ENCODE measurements at places on chromosomes 7 and 10.

DNA sequence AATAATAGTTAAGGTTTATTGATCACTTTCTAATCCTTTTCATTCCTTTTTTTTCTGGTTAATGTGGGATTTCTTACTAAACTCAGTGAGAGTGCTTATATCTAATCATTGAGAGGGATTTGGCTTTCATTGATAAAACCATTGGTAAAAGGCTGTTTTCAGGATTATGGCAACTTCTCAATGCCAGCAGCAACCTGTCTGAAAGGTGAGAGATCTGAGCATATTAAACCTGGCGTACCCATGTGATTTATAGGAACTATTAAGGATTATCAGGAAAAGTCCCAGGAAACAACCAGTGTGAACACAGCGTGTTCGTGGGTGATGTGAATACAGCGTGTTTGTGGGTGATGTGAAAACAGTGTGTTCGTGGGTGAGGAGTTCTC is 65.9 kb downstream of the PDIA4 start:
- DNase-seq = no peak

GRCh38 chr7:56097700-56098099 is 4.9 kb upstream of the PHKG1 start:
- DNase-seq = no peak

DNA sequence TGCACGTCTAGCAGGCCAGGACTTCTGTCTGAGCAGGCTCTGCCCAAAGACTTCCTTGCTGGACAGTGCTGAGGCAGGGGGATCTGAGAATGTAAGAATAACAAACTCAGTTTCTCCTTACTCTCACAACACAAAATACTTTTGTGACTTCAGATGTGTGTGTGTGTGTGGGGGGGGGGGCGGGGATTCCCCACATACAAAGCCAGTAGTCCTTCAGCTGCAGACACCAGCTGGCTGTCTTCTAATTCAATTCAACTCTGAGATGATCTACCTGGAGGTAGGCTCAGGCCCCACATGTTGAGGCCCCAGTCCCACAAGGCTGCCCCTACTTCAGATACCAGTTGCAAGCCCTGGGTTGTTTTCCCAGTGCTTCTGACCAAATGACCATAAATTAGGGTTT is 4.7 kb upstream of the CXCL12 start:
- DNase-seq = no peak

DNA sequence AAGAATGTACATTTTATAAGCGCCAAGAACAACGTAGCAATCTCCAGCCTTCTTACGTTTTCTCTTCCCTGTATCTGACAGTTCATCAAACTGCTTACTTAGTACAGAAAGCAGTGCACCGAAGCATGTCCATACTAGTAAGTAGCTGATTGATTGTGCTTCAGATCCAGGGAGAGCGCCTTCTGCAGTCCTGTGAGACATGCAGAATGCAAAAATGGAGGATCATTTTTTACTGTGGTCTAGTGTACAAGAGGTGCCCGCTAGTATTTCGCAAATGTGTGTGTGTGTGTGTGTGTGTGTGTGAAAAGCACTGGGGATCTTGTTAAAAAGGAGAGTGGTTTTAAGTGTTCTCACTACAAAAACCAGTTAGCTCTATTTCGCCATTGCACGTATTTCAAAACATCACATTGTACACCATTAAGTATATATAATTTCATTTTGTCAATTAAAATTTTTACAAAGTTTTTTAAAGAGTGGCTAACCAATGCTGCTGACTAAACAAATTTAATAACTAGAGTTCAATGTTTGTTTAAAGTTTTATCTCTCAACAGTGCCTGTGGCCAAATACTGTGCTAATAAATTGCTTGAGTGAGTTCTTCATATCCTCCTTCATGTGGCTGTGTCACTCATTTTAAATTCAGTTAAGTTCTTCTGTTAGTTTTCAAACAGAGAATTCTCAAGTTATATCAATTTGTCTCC is 99.6 kb downstream of the ZMYND11 start:
- DNase-seq = peak; percentile 24

DNA sequence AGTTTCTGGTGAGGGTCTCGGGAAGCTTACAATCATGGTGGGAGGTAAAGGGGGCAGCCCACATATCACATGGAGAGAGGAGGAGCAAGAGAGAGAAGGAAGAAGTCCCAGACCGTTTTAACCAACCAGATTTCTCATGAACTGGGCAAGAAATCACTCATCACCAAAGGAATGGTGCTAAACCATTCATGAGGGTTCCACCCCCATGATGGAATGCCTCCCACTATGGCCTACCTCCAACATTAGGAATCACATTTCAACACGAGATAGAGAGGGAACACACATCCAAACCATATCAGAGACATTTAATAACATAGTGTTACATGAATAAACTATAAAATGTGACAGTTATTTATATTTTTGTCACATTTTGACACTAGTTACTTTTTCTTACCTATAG is 214.8 kb upstream of the MAGI2 start:
- no peak for DNase-seq

- DNase-seq = peak; percentile 46
Measured at GRCh38 chr10:28681291-28681763, 4.0 kb downstream of the BAMBI start.

- DNase-seq = no peak
Measured at GRCh38 chr10:86003201-86003621, 363.4 kb downstream of the GRID1 start.

- DNase-seq = no peak
Measured at GRCh38 chr10:117894339-117894738, 152.4 kb downstream of the RAB11FIP2 start.

DNA sequence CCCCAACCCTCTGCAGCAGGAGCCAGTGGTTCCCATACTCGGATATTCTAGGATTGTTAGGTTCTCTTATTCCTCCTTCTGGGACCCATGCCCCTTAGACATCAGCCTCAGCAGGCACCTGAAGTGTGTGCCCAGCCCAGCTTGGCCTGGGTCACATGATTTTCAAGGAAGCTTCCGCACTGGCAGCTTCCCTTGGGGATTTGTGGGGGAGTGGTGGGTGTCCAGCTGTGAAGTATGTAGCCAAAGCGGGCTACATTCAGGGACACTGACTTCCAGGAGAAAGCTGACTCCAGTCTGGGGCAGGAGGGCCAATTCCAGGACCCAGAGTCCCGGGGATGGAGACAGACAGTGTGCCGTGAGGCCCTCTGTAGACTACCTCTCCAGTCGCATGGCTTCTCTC is 1.3 kb downstream of the LDB1 start:
- peak; percentile 52 for DNase-seq

GRCh38 chr10:36266923-36267322 is 624.8 kb upstream of the FZD8 start:
- DNase-seq = no peak

- no peak for DNase-seq
Measured at GRCh38 chr10:81179805-81180452, 642.2 kb downstream of the SH2D4B start.

- DNase-seq = no peak
Measured at GRCh38 chr7:26560526-26561256, 269.0 kb downstream of the SNX10 start.

GRCh38 chr7:50387351-50387750 is 62.8 kb downstream of the FIGNL1 start:
- no peak for DNase-seq

GRCh38 chr10:69644658-69645295 is 14.7 kb downstream of the FAM241B start:
- DNase-seq = peak; percentile 95

- no peak for DNase-seq
Measured at GRCh38 chr7:140876519-140877248, 48.0 kb downstream of the BRAF start.

DNA sequence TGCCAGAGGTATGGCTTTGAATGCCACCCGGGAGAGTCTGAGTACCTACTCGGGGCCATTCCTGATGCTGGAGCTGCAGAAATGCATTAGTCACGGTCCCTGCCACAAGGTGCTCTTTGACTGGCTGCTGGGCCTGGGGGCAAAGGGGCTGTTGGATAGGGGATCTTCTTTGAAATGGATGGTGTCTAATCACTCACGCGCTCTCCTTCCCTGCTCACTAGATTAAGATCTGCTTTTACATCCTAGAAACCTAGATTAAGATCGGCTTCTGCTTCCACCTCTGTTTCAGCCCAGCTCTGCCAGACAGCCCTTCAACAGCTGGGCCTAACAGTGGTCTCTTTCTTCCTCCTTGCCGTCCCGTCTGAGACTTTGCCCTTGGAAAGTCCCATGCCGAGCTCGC is 57.2 kb downstream of the PAX2 start:
- DNase-seq = no peak

GRCh38 chr7:140915935-140916555 is 8.7 kb downstream of the BRAF start:
- DNase-seq = no peak

- DNase-seq = no peak
Measured at GRCh38 chr7:93115796-93116195, 2.0 kb downstream of the SAMD9 start.

DNA sequence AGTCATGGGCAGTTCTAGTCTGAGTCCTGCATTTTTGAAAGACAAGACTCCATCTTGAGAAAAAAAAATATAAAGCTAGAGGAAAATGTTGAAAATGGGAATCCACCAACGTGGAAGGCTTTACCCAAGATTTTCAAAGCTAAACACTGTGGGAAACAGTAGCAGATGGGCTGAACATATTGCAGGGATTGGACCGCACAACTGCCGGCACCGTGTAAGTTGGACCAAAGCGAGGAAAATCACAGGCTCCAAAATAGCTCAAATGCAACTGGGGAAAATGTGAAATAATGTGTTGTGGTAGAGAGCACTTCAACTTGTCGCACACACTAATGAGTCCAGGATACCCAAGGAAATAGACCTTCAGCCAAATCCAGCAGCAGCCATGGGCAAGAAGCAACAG is 26.4 kb upstream of the ADRB1 start:
- no peak for DNase-seq

DNA sequence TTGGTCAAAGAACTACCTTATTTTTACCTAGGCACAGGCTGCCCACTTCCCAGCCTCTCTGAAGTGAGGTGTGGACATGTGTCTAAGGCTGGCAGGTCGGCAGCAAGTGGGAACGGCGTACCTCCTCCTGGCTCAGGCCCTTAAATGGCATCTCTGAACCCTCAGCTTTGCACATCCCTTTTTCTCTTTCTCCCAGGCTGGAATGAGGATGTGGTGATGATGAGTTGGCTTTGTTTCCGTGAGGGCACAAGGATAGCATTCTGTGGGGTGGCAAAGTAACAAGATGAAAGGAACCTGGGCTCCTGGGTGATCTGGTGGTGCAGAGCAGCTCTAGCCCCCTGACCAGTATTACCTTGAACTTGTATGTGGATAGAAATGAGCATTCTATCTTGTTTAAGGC is 196.8 kb downstream of the REEP3 start:
- no peak for DNase-seq

- DNase-seq = peak; percentile 69
Measured at GRCh38 chr7:98870121-98870651, 372 bp upstream of the TMEM130 start.

GRCh38 chr7:119341822-119342221 is 931.2 kb upstream of the KCND2 start:
- DNase-seq = no peak

- no peak for DNase-seq
Measured at GRCh38 chr7:77269360-77270093, 69.9 kb upstream of the FGL2 start.

GRCh38 chr7:19957664-19958063 is 184.2 kb upstream of the TMEM196 start:
- no peak for DNase-seq

DNA sequence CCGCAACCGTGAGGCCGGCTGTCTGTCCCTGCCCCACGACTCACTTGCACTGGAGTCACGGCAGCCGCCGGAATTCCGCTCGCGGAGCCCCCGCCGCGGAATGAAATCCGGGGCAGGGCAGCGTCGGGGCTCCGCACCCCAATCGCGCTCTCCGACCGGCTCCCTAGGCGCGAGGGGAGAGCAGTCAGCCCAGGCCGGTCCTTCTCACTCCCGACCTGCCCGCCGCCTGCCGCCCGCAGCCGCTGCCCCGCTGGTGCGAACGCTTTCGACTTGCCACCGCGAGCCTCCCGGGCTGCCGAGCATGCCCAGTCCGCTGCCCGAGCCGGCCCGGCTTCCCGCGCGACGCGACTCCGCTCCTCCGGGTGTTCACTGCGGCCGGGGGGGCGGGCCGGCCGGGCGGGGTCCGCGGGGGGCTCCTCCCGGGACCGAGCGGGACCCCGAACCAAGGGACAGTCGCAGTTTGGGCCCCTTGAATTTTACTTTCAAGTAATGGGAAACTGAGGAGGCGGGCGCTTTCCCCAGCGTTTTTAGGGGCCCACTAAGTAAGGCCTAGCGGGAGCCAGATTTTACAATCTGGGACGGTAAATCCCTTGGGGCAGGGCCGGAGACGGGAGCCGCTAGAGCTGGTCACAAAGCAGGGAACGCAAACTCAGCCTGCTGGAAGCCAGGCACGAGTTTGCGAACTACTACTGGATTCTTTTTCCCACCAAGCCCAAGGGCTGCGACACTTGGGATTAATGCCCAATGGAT is at the start of gene SGMS1:
SGMS1 (minus strand) TSS at position 294 of the 750 bp plus-strand sequence. CDS start 279,842 bp downstream, outside the sequence.
- DNase-seq = peak; percentile 97

DNA sequence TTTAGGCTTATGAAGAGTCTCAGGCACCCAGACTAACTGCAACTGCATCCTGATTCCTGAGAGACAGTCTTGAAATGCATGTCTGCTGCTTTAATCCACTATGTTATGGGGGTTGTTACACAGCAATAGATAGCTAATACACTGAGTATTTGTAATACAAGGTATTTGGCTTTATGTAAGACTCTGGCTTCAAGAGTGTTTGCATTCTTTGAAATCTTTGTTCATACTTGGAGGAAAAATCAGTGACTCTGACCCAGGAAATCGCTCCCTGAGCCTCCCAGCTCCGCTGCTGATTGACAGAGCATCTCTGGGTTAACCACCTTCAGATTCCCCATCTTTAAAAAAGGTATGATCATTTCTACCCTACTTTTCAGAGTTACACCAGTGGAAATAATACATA is 133.9 kb downstream of the MTPAP start:
- DNase-seq = peak; percentile 23

DNA sequence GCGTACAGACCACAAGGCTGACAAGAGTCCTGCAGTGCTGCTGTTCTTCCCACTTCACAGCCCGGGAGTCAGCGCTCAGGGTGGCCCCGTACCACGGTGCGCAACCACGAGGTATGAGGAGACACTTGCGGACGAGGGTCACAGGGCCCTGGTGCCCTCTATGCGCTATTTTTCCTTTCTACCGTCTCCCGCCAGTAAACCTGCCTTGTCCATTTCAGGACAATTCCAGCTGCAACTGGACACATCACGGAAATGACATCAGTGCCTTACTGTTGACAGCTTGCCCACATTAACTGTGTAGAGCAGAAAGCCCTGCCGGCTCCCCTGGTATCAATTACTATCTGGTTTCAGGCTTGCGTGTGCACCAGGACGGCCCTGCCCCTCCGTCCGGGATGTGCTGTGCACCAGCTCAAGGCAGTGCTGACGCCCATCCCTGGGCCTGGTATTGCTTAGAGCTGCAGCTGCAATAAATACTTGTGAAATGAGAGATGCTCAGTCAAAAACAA is 65.1 kb downstream of the ZRANB1 start:
- DNase-seq = no peak
